Nucleus accumbens (tissue), 56 donors: ENCODE measurements at places on chromosomes 2 and 18.

DNA sequence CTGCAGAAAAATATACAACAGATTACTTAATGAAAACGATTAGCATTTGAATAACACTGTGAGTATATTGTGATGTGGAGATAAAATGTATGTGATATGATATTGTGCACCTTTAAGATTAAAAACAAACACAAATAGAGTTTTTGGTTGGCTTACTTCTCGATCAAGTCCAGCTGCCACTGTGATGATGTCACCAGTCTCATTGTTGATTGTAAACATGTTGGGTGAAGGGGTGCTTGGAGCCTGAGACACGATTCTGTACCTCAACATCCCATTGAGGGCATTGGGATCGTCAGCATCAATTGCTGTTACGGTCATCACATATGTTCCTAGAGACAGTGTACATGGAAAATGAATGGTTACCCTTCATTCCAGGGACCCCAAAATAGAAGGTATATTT is 174.1 kb downstream of the CDH2 start:
- DNase-seq = no peak

- DNase-seq = no peak
Measured at GRCh38 chr2:107428781-107429180, 397.9 kb upstream of the RGPD4 start.

GRCh38 chr2:73250872-73251846 is 17.1 kb downstream of the CCT7 start:
- no peak for DNase-seq

- DNase-seq = no peak
Measured at GRCh38 chr2:26469092-26469710, 8.7 kb downstream of the OTOF start.

- DNase-seq = no peak
Measured at GRCh38 chr2:237290261-237290660, 123.7 kb downstream of the COL6A3 start.

DNA sequence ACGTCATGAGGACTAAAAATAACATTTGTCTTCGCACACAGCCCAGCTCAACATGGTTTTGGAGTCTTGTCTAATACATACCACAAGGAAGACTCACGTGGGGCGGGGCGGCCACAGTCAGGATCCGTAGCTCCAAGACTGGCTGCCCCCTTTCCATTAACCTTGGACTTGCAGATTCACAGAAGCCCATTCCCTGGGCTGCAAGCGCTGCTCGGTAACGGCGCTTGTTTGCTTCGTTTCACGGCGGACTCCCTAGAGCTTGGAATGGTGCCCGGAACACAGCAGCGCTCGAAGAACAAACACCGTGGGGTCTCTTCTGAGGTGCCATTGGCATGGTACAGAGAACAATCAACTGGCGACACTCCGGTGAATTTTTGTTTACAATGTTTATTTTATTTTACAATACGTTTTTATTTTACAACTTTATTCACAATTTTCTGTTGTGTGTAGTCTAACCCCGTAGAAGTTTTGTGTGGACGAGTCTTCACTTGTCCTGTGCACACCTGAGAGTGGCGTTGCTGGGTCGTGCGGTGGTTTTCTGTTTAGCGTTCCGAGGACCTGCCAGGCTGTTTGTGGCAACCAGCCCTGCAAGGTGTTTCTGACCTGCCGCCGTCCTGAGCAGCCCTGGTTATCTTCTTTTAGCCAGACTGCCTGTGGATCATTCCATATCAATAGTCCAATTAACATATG is 126.5 kb downstream of the GALR1 start:
- DNase-seq = no peak

DNA sequence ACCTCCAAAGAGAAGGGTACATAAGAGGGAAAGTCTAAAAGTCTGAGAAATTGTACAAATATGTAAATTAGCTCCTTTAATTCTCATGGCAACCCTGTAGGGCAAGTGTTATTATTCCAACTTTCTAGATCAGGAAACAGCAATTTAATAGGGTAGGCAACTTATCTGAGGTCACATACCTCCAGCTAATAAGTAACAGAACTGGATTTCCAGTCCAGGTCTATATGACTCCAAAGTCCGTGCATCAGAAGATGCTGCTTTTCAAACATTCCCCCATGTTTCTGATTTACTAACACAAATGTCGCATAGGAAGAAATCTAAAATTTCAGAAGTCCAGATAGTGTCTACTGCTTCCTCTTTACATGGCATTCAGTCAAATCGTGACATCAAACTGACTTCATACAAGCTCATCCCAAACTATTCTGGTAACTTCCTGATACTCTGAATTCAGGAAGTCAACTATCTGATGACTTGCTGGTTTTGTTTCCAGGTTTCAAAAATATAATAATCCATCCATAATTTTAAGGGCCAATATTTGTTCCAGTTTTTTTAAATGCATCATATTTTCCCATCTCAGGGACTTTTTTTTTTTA is 419.3 kb upstream of the ACVR2A start:
- DNase-seq = no peak

DNA sequence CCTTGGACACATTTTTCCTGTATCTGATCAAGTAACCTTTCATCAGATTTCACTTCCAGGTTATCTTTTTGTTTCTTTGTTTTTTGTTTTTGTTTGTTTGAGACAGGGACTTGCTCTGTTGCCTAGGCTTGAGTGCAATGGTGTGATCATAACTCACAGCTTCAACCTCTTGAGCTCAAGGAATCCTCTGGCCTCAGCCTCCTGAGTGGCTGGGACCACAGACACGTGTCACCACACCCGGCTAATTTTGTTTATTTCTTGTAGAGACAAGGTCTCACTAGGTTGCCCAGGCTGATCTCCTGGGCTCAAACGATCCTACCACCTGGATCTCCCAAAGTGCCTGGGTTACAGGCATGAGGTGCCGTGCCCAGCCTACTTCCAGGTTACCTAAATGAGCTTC is 124.9 kb downstream of the L3MBTL4 start:
- no peak for DNase-seq

DNA sequence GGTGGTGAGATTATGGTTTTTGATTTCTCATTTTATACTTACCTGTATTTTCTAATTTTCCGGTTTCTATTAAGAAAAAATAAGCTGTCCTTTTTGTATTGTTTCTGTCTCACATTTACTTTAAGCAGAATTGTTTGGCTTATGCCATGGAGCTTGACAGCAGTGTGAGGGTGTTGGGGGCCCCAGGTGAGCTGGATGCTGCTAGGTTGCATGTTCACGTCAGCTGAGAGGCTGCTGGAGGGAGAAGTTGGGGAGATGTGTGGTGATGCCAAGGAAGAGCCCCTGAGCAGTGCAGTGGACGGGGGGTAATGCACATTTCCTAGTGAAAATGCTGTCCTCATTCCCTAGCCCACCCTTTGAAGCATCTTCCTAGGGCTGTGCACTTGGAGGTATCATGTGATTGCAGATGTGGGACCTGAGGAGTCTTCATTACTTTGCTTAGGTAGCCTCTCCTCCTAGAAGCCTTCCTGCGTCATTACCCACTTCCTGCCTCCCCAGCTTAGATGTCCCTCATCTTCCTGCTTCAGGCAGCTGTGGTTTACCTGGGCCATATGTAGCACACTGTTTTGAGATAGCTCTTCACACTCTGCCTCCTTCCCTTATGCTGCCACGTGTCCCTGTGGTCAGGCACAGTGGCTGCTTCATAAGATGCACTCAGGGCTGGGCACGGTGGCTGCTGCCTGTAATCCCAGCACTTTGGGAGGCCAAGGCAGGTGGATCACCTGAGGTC is 16.2 kb downstream of the ATG16L1 start:
- no peak for DNase-seq

GRCh38 chr2:55232863-55233657 is 572 bp downstream of the RPS27A start:
- no peak for DNase-seq

- no peak for DNase-seq
Measured at GRCh38 chr2:107545066-107545465, 281.6 kb upstream of the RGPD4 start.

- no peak for DNase-seq
Measured at GRCh38 chr2:73020657-73021370, 50.7 kb downstream of the SFXN5 start.

DNA sequence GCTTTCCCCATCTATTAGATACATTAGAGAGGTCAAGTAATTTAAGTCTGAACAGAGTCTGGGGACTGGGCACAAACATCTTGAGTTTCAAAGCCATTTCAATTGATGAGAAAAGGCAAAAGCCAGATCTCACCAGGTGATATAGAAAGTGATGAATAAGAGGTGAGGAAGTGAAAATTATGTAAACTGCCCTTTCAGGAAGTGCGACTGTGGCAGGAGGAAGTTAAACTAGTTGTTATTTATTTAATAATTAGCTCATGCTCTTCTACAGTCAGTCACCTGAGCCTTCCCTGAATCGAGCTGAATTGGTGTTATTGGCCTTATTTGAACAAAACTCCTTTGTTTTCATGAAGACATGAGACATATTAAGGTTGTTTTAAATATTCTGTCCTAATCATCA is 115.1 kb downstream of the CDH20 start:
- DNase-seq = no peak

DNA sequence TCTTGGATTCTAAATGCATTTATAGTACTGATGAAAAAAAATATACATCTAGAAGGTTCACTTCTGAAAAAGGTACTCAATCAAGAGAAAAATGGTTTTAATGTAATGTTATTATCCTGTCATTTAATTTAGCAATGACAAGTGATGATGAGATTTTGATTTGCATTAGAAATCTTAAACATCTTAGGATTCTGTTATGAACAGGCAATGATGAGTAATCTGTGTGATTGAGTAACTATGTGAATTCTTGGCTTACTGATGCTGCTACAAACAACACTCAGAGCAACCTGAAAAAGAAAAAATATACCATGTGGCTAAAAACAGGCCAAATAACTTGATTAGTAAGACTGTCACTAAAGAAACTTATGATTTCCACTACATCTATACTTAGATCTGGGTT is 30.1 kb downstream of the RBKS start:
- DNase-seq = no peak

- no peak for DNase-seq
Measured at GRCh38 chr18:48724442-48724841, 185.6 kb downstream of the CTIF start.

DNA sequence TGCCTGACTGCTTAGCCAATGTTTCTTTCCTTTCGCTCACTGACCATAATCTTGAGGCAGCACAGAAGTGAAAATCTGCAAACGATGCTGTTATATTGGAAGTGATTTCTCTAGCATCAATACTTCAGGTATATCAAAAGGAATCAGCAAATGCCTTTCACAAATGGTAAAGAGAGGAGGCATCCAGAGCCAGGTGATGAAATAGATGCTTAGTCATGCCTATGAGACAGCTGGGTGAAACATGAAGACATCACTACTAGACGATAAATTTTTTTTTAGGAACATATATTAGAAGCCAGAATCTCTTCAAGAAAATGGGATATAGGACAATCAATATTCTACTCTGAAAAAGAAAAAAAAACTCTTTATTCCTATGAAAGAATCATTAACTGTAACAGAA is 249.2 kb upstream of the SLC39A10 start:
- DNase-seq = no peak

GRCh38 chr18:52395146-52395852 is 55.3 kb downstream of the DCC start:
- no peak for DNase-seq

DNA sequence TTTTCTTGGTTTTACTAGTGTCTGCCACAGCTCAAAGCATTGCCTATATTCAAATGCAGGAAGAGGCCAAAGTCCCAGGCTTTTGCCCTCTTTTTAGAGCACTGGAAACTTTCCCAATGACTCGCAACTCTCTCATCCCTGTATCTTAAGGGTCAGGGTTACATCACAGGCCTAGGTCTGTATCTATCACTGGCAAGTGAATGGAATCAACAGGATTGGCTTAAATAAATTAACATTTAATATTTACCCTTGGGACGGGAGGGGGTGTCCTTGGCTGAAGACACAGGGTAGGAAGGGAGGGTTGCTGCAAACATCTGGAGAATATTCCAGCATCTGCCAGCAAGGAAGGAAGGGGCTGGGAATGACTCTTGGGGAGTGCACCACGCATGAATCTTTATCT is 242.6 kb downstream of the SLC4A3 start:
- DNase-seq = no peak

DNA sequence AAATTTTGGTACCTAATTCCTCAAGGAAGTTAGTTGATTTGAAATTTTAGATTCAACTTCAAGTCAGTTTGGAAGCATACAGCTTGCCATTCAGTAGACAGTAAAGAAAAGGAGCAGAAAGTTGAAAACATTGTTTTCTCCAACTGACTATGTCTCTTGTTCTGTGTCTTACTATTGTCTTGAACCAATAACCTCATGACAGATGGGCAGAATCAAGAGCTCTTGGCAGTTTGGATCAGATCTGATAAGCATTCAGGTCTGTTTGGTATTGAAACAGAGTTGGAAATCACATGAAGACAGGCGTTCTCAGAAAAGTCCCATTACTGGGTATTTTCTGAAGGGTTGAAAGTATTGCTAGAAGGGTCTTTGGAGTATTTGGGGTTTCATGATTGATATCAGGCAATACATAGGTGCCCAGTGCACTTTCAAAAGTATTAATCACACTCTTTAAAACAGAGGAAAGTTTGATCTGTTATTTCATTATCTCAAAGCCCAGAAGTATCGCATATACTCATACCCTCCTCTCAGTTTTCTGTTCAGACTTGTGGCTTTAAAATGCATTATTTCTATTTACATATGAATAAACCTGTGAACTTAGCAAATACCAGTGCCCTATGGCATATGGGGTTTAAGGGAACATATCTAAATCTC is 428.4 kb upstream of the ZEB2 start:
- no peak for DNase-seq

DNA sequence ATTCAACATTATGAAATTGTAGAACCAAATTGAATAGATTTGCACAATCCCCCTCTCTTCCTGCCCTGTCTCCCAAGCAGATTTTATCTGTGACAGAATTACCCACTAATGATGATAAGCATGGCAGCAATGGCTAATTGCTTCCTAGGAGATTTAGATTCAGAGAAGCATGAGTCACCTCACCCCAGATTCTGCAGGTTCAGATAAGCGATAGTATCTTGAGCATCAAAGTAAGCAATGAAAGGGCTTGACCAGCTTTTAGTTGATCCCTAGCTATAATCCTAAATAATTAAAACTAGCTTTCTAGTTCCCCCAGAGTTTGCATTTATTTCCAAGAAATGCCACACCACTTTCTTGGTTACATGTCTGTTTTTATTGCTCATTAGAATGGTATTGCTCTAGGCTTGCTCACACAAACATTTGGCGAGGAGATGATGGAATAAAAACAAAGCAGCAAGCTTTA is 204.3 kb downstream of the GULP1 start:
- DNase-seq = no peak

GRCh38 chr2:208294482-208295024 is 28.5 kb downstream of the PIKFYVE start:
- DNase-seq = no peak

DNA sequence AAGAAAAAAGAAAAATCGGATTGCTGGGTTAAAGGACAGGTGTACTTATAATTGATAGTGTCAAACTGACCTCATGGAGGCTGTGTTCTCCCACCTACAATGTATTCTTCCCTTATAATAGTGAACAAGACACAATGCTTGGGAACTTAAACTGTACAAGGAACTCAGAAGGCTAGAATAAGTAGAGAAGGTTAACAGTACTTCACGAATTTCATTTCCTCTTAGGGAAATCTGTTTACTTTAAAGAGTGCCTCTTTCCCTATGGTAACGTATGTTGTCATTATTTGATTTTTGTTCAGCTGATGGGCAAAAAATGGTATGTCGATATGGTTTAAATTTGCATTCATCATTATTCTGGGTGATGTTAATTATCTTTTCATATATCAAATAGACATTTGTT is 9.2 kb upstream of the HK2 start:
- no peak for DNase-seq

- DNase-seq = no peak
Measured at GRCh38 chr2:167504061-167504460, 615.8 kb downstream of the XIRP2 start.

GRCh38 chr18:45686891-45687611 is 36.9 kb upstream of the SLC14A1 start:
- no peak for DNase-seq
